ENCODE measurements at places on chromosomes 1 and 21.

DNA sequence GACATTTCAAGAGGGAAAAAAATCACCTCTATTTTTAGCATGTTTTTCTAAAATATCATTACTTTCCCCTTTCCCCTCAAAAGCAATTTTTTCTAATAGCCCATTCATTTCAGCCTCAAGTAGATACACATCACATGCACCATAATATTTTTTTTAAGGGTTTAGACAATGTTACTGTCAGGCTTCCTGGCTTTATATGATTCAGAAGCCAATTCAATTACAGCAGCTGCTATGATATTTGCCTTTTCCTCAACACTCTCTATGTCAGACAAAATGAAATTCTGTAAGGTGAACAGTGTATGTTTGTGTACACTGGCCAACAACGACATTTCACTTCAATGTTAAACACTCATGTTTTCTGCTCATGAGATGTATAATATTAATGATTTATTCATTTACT is 46.5 kb downstream of the OMA1 start:
- DNase-seq: no peak

DNA sequence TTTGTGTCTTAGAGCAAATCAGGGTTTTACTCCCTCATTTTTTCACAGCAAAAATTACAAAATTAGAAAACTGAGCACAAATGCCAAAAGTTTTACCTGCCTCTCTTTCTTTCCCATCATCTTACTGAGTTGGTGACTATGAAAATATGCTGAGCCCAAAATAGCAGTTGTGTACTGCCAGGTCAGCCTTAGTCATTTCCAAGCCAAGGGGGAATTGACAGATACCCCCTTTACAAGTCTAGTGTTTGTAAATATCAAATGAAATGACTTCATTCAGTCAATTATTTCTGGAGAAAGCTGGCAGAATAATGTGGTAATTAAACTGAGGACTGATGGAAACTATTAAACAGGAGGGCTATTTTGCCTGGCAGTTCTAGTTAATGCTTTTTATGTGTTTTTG is 11.4 kb upstream of the GORAB start:
- DNase-seq: no peak

GRCh38 chr1:46288485-46289133 is 14.8 kb downstream of the LRRC41 start:
- DNase-seq: peak; percentile 25

DNA sequence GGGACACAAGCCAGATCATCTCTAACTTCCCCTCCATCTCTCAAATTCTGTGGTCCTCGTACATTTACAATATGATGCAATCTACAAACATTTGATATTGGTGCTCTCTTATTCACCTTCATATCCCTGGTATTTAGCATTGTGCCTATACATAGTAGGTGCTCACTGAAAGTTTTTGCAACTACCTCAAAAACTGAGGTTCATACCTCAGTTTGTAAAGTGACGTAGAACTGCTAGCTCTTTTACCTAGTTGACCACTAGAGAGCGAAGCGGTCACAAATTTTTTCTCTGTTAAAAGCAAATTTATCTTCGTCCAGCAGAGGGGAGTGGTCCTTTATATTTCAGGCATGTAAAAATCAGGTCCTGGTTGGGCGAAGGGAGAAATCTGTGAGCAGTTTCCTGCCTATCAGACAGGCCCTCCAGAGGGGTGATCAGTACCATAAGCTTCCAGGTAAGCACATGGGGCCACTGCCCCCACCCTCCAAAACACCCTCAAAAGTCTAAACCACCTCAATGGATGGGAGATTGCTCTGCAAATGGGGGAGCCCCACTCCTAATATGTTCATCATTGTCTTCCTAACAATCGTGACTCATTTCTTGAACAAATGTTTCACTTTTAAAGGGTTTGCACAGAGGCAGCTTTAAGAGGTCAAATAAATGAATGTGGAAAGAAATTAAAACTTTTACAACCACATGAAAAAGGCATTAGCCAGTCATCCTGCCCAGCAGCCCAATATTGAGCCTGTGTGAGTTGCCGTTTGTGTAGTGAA is 10.6 kb upstream of the HLCS start:
- DNase-seq: peak; percentile 18

- no peak for DNase-seq
Observed at GRCh38 chr1:167328816-167329483, 108.3 kb downstream of the POU2F1 start.

- DNase-seq: peak; percentile 43
Observed at GRCh38 chr1:156750191-156750672, 1.2 kb downstream of the HDGF start.

- DNase-seq: peak; percentile 89
Observed at GRCh38 chr1:36351227-36351977, 28.0 kb upstream of the EVA1B start.

DNA sequence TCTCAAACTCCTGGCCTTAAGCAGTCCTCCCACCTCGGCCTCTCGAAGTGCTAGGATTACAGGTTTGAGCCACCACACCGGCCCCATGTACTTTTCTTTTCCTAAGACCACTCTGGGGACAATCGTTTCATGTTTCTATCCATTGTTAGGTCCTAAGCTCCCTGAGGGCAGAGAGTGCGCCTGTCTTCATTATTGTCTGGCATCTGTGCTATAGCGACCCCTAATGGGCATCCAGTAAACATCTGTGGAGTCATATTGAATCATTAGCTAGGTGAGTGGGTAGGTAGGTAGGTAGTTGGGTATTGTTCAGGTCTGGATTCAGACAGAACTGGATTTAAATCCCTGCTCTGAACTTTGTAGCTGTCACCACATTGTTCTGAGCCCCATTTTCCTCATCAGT is 66.1 kb downstream of the TMEM53 start:
- DNase-seq: peak; percentile 21

DNA sequence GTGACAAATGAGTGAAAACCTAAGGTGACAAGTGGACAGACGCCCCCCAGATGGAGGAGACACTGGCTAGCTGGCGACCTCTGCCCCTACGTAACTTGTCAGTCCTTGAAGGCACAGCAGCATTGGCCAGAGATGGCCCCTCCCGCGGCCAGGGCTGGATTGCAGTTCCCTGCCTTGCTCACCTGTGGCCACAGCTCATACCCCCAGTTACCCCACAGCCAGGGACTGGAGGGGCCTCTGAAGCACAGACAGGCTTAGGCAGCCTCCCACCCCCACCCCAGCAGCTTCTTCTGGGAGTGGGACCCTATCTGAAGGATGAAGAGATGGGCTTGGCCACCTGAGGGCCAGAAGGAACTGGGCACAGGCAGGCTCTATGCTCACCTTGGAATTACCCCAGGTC is 3.7 kb downstream of the HES3 start:
- DNase-seq: no peak

GRCh38 chr1:7586031-7586941 is 184.8 kb upstream of the VAMP3 start:
- DNase-seq: no peak

DNA sequence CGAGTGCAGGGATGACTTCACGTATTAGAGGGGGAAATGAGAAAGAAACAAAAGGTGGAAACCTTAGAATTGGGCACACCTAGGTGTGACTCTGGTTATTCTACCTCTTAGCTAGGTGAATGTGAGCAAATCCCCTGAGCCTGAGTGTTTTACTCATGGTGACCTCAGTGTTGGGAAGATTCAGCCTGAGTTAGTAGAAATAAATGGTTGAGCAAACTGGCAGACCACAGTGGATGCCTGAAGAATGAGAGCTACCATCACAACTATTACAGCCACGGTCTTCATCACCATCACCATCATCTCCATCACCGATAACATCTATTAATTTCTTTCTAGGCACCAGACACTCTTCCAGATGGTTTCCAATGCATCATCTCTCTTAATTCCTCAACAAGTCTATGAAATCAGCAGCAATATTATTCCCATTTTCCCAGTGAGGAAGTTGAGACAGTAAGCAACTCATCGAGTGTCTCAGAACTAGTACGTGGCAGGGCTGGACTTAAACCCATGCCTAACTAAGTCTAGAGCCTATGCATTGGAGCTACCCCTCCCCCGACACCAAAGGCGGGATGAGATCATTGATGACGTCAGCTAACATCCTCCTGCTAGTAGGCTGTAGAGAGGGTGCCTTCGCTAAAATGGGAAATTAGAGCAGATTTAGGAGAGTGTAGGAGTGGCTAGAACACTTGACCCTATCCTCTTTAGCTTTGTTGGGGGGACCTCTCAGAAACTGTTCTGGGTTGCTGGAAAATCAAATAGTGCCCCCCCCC is 7.9 kb upstream of the KAZN start:
- DNase-seq: peak; percentile 13

GRCh38 chr1:3219005-3219790 is 150.2 kb downstream of the PRDM16 start:
- no peak for DNase-seq

GRCh38 chr1:63435161-63435560 is 67.7 kb downstream of the ALG6 start:
- DNase-seq: no peak

GRCh38 chr1:235557495-235557894 is 53.2 kb upstream of the B3GALNT2 start:
- no peak for DNase-seq

DNA sequence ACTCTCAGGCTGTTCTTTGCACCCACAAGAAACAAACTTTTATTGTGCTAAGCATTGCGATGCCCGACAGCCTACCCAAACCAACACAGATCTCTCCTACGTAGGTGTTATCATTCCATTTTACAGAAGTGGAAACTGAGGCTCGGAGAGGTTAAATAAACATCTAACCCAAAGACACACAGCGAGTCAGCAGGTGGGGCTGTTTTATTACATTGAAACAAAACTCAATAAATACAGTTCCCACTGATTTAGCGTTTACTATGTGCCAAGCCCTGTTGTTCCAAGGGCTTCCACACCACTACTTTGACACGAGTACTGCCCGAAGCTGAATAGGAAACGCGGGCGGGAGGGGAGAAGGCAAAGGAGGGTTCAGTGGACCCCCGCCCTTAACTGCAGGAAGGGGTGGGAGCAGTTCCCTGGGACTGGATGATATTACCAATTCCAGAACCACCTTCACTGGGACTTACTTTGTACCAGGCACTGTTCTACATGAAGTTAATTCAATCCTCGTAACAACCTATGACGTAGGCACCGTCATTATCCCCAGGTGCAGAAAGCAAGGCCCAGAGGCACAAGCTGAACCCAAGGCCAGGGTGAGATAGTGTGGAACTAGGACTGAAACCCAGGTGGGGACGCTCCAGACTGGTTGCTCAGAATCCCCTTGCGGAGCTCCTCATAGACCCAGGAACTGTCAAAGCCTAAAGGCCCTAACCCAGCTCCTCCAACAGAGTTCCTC is 19.3 kb upstream of the ALDH4A1 start:
- DNase-seq: no peak

- no peak for DNase-seq
Observed at GRCh38 chr1:238466459-238466858, 575.7 kb upstream of the ZP4 start.

GRCh38 chr1:66275601-66276023 is 258.3 kb upstream of the SGIP1 start:
- DNase-seq: no peak

DNA sequence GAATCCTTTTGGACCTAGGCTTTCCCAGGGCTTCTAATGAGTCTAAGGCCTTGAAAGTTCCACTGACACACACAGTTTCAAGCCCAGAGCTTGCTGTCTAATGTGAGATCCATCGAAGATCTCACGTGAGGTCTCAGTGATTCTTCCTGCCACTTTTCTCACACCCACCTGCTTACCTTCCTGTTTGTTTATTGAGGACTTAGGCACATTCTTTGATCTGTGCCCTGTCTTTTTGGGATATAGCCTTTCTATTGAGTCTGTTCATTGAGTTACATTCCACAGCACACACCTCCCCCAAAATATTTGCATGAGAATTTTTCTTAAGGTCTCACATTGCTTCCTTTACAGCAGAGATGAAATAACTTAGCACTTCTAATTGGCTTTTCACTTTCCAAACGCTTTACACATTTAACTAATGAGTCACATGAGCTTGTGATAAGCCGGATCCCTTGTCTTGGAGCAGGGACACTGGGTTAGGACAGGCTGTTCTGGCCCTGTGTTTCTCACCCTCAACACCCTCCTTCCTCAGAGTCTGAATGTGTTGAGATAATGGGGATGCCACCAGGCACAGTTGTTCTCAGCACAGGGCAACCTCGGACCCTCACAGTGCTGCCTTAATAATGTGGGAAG is 288.3 kb downstream of the TM2D1 start:
- DNase-seq: no peak

DNA sequence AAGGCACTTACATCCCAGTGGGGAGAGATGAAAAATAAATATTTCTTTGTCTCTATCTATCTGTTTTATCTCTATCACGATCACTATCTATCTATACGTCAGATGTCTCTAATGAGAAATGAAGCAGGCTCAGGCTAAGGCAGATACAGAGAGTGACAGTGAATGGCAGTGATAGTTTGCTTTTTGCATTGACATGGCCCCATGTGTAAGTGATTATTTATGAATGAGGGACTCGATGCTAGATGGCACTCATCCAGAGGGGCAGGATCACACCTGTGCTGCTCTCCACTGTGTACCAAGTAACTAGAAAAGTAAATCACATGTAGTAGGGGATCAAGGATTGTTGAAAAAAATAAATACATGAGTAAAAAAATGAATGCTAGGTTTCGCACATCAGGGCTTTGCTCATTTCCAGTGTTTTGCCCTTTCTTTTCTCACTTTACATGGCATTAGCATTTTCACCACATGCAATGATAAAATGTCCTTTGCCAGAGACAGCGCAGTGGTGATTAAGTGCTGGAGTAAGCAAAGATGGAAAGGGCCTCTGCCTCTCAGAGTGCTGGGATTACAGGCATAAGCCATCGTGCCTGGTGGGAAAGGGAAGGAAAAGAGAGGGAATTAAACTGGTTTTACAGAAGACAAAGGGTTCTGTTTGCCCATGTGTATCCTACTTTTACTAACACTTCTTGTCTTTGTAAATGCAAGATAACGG is 16.5 kb downstream of the TBX19 start:
- no peak for DNase-seq

DNA sequence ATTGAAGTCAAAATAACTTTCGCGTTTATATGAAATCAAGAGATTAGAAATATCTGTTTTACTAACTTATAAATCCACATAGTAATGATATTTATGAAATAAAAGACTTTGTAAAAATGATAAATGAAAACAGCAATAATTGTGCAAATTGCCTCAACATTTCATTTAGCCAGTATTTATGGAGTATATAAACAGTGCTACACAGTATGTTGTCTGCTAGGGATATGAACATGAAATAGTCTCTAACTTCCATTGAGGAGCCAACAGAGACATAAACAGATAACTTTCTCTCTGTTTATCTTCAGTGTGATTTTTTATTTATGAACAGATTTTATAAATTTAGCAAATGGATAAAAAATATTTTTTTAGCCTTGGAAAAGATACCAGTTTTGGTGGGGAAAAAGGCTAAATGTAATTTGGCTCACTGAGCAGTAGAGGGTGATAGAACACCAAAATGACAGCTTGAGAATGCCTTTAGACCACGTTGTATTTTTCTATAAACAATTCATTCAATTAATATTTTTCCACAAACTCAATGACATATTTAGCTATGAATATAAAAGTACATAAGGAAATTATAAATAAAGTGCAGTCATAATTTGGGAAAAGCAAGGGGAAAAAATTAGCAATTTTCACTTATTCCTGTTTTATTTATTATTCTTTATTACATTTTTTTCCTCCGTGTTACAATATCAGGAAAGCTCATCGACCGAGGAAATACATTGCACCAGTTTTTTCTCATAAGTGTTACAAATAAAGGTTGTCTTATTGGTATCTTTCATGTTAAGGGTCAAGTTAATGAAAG is 47.5 kb upstream of the EEIG2 start:
- DNase-seq: peak; percentile 70

GRCh38 chr21:28635541-28635940 is 357.1 kb downstream of the LTN1 start:
- no peak for DNase-seq

- DNase-seq: peak; percentile 84
Observed at GRCh38 chr1:183676586-183677189, 23.6 kb upstream of the APOBEC4 start.

- no peak for DNase-seq
Observed at GRCh38 chr1:231860221-231861088, 233.9 kb downstream of the DISC1 start.

Measured in trophoblast cell (in vitro differentiated cells and primary cell).